ENCODE measurements at places on chromosomes 11 and 22.

DNA sequence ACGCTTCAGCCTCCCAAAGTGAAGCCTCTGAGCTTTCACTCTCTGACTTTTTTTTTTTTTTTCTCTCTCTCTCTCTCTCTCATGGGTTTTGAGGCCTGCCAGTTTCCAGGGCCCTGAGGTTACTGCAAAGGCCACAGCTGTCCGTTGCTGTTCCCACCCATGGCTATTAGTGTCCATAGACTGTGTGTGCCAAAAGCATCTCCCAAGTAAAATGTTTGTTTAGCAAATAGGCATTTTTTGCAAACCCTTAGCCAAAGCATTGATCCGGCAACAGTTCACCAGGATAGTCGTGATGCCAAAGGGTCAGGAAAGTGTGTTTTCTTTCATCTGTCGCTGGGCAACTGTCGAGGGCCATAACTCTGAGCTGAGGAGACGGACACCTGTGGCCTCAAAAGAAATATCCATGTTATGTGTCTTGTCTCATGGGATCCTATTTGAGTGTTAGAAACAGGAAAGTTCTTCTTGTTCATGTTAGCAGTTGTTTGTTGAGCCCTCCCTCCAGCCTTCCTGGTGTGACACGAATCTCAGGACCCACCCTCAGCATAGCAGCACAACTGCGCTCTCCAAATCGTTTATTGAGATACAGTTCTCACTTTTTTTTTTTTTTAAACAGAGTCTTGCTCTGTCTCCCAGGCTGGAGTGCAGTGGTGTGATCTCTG, 18.4 kb downstream of the FADS2 start:
- no peak for DNase-seq

DNA sequence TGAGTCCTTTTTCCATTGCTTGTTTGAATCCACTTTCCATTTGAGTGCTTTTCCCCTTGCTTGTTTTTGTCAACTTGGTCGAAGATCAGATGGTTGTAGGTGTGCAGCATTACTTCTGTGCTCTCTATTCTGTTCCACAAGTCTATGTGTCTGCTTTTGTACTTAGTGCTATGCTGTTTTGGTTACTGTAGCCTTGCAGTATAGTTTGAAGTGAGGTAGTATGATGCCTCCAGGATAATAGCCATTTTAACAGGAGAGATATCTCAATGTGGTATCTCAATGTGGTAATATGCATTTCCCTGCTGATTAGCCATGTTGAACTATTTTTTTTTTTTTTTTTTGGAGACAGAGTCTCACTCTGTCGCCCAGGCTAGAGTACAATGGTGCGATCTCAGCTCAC, 16.7 kb downstream of the ACRV1 start:
- DNase-seq, result no peak

DNA sequence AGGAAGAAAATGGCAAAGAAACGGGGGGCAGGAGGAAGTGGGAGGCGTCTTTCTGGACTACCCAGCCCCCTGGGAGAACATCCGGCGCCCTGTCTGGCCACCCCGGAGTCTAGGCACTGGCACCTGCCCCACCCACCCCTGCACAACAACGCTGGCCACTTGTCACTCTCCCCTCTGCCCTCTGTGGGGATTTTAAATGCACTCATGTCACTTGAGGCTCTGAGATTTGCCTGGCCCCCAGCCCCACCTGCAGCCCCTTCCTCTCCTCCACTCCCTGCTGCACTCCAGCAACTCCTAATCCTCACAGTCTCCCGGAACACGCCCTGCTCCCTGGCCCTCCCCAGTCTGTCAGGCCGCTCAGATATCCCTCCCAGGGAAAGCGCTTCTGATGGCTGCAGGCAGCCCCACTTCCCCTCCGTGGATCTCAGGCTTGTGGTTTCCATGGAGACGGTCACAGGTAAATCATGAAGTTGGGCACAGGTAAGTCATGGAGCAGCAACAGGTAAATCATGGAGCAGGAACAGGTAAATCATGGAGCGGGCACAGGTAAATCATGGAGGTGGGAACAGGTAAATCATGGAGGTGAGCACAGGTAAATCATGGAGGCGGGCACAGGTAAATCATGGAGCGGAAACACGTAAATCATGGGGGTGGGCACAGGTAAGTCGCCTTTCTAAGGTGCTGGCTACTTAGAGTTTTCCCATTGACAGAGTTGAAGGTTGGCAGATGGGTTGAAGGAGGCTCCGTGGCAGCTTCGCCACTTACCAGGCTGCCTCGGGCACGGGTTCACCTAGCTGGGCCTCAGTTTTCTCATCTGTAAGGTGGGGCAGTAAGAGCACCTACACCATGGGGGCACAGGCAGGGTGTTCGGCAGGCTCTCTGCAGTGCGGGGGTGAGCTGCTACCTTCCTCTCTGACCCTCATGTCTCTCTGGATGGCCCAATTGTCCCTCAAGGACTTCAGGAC, 79.0 kb upstream of the SHISAL1 start:
- DNase-seq, result no peak

GRCh38 chr11:129308241-129308865, 67.3 kb upstream of the BARX2 start:
- no peak for DNase-seq

- DNase-seq, result no peak
Measured at GRCh38 chr11:117195258-117195657, 3.9 kb upstream of the TAGLN start.

DNA sequence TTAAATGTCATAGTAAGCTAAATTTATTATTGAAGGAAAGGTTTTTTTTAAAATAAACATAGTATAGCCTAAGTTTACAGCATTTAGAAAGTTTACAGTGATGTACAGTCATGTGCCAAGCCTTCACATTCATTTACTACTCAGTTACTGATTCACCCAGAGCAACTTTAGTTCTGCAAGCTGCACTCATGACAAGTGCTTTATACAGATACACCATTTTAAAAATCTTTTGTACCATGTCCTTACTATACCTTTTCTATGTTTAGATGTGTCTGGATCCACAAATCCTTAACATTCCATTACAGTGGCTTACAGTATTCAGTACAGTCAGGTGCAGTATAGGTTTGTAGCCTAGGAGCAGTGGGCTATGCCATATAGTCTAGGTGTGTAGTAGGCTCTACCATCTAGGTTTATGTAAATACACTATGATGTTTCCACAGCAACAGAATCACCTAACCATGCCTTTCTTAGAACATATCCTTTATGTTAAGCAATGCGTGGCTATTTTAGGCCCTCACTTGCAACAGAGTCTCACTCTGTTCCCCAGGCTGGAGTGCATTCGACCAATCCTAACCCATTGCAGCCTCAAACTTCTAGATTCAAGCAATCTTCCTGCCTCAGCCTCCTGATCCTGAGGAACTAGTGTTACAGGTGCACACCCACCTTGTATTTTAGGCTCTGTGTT, 79.5 kb upstream of the SLC25A18 start:
- DNase-seq, result no peak

- no peak for DNase-seq
Measured at GRCh38 chr11:61904539-61905048, 12.8 kb downstream of the RAB3IL1 start.

- DNase-seq, result no peak
Measured at GRCh38 chr22:16961477-16962186, 46.4 kb downstream of the GAB4 start.

GRCh38 chr11:79428406-79428805, 12.4 kb downstream of the TENM4 start:
- no peak for DNase-seq

DNA sequence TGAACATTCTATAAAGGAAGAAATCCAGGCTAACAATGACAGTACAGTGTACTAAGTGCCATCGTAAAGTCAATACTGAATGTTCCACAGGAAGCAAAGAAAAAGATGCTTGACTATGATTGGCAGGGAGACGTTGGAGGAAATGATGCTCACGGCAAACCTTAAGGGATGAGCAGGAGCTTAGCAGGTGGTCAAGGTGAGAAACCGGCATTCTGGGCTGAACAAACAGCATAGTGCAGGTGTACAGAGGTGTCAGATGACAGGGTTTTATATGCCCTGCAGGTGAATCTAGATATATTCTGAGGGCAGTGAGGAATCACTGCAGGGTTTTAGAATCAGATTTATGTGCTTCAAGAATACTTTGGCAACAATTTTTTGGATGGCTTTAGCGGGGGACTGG, 85.3 kb upstream of the HEPHL1 start:
- DNase-seq, result no peak
